ENCODE measurements at places on chromosomes 1 and 21.
A peak's percentile ranks its signal among the peaks of the same experiment; 100 is the strongest.

- peak; percentile 25 for DNase-seq
These were observed 2.0 kb downstream of the MEF2D start for GRCh38 chr1:156498432-156499193.

- no peak for DNase-seq
These were observed 325.9 kb upstream of the AJAP1 start for GRCh38 chr1:4328402-4329071.

GRCh38 chr1:17290553-17290952 is 17.4 kb upstream of the PADI4 start:
- no peak for DNase-seq

GRCh38 chr1:31981972-31982371 is 31.7 kb upstream of the KHDRBS1 start:
- no peak for DNase-seq

Data from ACHN (cell line).